Posterior cingulate gyrus (tissue), 11 donors: ENCODE measurements at places on chromosomes 6 and 20.

DNA sequence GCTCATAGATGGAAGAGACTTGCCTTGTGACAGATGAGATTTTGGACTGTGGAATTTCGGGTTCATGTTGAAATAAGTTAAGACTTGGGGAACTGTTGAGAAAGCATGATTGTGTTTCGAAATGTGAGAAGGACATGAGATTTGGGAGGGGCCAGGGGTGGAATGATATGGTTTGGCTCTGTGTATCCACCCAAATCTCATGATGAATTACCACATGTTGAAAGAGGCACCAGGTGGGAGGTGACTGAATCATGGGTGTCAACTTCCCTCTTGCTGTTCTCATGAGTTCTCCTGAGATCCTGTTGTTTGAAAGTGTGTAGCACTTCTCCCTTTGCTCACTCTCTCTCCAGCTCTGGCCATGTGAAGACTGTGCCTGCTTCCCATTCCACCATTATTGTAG is 17.9 kb downstream of the AHI1 start:
- no peak for DNase-seq

DNA sequence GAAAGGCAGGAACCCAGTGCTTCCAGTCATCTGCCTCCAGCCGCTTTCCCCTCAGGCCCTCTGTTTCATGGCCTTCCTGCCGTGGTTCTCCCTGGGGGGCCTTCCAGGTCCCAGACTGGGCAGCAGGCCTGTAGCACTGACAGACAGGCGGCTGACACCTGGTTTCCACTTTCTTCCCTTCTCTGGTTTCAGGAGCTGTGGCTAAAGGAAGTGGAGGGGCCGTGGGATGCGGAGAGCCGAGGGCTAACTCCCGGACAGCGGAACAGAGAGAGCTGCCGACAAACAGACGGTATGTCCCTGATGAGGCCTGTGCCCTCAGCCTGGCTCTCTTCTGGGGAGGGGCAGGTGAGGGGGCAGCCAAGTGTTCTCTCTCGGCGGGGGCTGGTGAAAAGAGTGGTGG is 12.5 kb downstream of the LRRC73 start:
- DNase-seq, result peak; percentile 74

GRCh38 chr6:113432521-113433334 is 424.4 kb upstream of the MARCKS start:
- no peak for DNase-seq

- no peak for DNase-seq
These were observed 12.1 kb downstream of the TMEM200A start for GRCh38 chr6:130377915-130378314.

DNA sequence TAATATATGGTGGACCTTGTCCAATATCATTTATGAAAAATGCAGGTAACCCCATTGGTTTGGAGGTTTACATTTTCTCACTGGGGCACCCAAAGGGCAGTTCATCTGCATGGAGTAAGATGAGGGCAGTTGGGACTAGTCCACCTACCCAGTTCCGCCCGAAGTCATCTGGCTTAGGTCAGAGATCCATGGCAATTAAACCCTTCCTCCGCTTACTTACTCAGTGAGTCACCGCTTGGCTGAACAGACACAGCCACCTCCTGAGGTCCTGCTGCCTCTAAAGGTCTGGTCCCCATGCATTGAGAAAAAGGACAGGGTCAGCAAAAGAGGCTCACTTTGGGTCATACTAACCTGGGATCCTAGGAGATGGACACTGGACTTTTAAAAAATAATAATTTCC is 102.9 kb upstream of the PRL start:
- no peak for DNase-seq

- DNase-seq, result no peak
These were observed 152.1 kb upstream of the RIMS1 start for GRCh38 chr6:71733970-71734899.
